Esophagus squamous epithelium (tissue), 5 donors: ENCODE measurements at places on chromosomes 5 and 9.

GRCh38 chr9:106862821-106863720 is at the start of gene ZNF462:
TSS of gene ZNF462 (plus strand) at chr9:106863166. CDS start at chr9:106923384, 60,218 bp downstream.
- no peak for DNase-seq

DNA sequence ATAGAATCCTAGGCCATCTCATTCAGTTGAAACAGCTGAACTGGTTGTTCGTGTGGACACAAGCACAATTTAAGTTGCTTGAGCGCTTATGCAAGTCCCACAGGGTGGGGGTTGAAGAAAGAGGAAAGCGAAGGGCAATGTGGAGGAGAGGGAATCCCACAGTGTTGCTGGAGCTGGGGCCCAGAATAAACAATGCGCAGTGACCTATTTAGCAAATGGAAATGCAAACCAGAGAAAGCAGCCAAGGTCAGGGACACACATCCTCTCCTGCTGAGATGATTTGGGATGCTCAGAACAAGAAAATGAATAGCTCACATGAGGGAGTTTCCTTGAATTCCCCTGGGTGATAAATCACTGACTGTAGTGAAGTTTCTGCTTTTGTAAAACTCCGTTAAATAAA is 838.3 kb downstream of the TLE4 start:
- DNase-seq = no peak

DNA sequence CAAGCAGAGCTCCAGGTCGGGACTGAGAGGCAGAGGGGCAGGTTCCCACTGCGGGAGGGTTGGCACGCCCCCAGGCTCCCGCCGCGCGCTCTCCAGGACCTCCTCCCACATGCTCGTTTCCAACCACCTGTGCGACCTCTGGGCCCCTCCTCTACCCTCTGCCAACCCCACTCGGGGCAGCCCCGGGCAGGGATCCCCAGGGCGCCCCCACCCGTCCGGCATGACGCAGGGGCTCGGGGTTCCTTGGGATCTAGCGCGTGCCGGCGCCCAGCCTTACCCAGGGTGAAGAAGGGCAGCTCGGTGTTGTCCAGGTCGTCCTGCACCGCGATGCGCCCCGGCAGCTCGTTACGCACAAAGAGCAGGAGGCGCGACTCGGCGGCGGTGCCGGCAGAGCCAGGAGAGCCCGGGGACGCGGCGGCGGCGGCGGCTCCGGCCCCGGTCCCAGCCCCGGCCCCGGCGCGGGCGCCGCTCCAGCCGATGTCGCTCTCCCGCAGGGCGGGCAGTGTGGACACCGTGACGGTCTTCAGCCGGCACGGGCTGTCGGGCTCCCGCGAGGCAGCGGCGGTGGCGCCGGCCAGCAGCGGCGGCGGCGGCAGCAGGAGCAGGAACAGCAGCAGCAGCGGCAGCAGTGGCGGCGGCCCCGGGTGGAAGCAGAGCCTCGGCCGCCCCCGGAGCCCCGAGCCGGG is 494 bp downstream of the ASTN2 start:
- no peak for DNase-seq

GRCh38 chr9:6910032-6910431 is 152.3 kb downstream of the KDM4C start:
- no peak for DNase-seq

DNA sequence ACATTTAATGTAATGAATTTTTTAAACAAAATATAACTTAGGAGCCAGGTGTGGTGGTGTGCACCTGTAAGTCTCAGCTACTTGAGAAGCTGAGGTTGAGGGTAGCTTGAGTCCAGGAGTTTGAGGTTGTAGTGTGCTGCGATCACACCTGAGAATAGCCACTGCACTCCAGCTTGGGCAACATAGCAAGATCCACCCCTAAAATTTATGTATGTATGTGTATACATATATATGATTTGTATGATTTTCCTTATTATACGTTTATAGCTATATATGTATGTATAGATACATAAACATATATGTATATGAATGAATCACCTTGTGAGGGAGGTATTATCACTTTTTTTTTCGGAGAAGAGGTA is 653 bp upstream of the CCNI2 start:
- no peak for DNase-seq

GRCh38 chr5:80141681-80142080 is 106.5 kb downstream of the THBS4 start:
- DNase-seq = no peak

DNA sequence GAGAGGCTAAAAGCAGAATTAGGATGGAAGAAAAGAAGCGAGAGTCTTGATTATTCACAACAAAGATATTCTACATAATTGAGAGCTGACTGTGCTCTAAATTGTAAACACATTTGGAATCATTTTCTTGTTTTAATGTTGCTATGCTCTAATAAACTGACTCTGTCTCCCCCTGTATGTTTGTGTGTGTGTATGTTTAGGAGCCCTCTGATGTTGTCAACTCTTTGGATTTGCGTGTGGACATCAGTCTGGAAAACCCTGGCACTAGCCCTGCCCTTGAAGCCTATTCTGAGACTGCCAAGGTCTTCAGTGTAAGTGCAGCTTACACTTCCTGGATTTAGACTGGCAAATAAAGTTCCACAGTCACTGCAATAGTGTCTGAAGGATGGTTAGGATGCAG is 37.8 kb downstream of the MOCS2 start:
- DNase-seq = no peak

DNA sequence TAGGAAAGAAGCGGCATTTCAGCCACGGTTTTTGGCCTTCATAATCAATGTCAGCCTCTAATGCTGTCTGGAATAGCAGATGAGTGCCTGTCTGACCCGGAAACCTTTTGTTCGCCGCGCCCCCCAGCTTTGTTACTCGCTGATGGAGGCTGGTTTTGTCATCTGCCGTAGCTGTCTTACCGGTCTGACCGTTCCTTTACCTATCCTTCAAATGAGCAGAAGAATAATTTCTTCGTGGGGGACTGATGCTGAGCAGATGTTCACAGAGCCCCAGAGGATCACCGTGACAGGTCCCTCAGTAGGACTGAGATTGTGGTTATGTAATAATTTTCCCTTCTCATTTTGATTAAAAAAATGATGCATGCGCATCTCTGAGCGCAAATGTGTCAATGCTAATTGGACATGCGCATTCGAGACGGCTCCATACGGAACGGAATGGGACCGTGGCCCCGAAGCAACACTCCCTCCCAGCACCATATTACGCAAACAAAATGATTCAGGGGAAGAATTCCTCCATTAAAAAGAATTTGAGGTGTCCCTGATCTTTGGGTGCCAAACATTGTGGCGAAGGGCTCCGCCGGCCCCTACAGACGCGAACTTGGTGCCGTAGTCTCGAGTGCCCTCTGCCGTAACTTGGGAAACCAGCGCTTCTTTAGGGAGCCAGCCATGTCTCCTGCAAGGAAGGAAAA is 27.6 kb downstream of the TLX3 start:
- no peak for DNase-seq

GRCh38 chr9:7778851-7779600 is 20.6 kb downstream of the DMAC1 start:
- no peak for DNase-seq

DNA sequence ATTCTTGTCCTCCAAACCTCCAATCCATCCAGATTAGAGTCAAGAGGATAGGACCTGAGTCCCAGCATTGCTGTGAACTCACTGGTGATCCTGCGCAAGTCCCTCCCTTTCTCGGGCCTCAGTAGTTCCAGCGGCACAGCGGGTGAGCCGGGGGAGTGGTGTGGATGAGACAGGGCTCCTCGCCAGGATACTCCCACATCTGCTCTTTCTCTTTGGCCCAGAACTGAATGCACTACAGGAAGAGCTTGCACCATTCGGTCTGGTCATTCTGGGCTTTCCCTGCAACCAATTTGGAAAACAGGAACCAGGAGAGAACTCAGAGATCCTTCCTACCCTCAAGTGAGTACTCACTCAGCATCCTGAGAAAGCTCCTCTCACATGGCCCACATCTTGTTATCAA is 6.3 kb downstream of the GPX3 start:
- DNase-seq = no peak

DNA sequence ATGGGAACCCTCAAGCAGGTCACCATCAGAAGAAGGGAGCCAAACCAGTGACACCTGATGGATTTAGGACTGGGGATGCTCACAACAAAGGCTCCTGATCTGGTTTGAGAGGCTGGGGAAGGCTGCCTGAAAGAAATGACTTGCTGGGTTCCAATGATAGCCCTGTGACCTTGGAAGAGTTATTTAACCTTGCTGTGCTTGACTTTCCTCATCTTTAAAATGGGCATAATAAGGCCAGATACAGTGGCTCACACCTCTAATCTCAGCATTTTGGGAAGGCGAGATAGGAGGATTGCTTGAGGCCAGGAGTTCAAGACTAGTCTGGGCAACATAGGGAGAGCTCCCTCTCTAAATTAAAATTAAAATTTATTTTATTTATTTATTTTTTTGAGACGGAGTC is 63.6 kb upstream of the PSD2 start:
- DNase-seq = no peak

GRCh38 chr9:70557661-70558369 is 143.4 kb upstream of the KLF9 start:
- no peak for DNase-seq
